ENCODE measurements at places on chromosomes 16 and 17.
A peak's percentile ranks its signal among the peaks of the same experiment; 100 is the strongest.

GRCh38 chr16:82882982-82883835 lies 256.4 kb downstream of the CDH13 start:
- DNase-seq, result no peak

GRCh38 chr17:34653511-34653910 lies 74.1 kb downstream of the TMEM132E start:
- DNase-seq, result no peak

GRCh38 chr16:12458591-12459358 lies 344.9 kb downstream of the CPPED1 start:
- no peak for DNase-seq

DNA sequence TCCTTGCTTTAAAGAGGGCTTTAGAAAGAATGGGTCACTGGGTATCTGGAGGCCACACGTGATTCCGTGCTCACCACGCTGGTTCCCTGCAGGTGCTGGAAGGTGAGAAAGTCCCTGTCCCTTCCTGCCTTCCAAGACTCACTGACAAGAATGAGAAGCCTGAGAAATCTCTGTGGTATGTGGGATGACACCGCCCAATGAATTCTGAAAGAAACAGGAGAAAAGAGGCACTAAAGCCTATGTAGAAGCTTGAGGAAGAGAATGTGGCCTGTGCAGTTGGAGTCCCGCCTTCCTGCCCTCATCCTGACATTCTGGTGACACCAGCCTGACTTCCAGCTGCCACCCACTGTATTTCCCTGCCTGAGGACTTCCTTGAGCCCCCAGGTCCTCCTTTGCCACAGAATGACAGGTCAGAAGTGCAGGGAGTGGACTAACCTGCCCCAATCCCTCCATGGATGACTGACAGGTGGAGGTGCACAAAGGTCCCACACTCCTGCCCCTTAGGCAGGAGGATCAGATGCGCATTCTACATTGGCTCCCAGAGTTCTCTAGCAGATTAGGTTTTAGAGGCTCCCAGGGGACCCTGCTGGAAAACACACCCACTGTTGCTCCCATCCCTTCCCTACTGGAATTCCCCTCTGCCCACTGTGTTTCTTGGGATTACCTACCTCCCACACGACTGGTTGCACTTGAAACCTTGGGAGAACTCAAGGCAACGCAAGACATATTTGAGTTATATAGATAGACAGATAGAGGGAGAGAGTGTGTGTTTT lies 38.6 kb upstream of the TENT4B start:
- DNase-seq, result no peak

DNA sequence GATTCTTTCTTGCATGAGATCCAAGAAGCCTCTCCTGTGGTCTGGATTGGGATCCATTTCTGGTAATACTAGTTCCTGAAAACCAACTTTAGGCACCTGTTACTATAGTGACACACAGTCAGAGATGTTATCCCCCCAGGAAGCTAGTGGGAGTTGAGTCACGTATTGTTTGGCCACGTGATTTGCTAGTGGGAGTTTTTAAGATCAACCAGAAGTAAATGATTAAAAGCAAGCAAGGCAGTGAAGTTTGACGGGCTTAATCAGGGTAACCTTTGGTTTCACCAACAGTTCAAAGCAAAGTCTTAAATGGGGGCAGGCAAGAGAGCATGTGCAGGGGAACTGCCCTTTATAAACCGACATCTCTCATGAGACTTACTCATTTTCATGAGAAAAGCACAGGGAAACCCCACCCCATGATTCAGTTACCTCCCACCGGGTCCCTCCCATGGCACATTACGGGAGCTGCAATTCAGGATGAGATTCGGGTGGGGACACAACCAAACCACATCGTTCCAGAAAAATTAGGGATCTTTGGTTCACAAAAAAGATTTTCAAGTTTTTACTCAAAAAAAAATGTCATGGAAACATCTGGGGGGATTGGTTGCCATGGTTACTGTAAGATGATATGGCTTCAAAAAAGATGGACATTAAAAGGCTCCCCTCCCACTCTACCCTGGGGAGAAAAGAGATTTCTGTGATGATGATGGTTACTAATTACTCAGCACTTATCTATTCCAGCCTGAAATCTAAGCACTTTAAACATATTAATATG lies 483.1 kb upstream of the ERCC4 start:
- DNase-seq, result no peak

GRCh38 chr16:50889276-50889675 lies 147.4 kb downstream of the CYLD start:
- DNase-seq, result no peak

DNA sequence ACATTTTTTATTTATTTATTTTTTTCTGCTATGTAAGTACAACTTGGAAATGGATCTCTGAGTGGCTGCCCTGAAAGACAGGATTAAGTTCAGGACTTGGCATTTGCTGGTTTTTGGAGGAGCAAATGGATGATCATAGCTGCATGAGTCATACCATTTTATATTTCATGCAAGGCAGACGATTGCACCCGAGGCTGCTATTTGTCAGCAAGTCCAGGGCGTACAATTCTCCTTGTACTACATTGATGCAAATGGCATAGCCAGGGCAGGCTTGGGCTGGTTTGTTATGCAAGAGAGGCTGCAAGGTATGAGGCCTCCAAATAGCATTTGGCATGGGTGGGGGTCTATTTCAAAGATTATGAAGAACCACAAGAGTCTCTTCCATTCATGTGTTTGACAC lies 81.2 kb upstream of the CACNG3 start:
- no peak for DNase-seq

DNA sequence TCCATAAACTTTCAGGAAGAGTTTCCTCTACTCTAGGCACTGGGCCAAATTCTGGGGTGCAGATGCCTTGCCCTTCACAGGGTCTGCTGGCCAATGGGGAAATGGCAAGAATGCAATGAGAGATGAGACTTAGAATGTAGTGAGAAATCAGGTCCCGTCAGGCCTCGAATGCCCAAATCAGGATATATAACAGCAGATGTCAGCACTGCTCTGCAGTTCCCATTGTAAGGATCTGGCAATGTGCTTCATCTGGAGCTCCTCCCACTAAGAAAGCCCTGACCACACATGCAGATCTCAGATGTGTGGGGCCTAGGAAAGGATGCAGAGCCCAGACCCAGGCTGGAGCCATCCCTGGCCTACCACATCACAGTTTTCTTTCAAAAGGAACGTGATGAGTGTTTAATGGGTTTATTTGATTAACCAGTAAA lies 13.9 kb upstream of the LPCAT2 start:
- DNase-seq, result no peak

GRCh38 chr17:65346166-65346565 lies 209.0 kb downstream of the RGS9 start:
- no peak for DNase-seq

DNA sequence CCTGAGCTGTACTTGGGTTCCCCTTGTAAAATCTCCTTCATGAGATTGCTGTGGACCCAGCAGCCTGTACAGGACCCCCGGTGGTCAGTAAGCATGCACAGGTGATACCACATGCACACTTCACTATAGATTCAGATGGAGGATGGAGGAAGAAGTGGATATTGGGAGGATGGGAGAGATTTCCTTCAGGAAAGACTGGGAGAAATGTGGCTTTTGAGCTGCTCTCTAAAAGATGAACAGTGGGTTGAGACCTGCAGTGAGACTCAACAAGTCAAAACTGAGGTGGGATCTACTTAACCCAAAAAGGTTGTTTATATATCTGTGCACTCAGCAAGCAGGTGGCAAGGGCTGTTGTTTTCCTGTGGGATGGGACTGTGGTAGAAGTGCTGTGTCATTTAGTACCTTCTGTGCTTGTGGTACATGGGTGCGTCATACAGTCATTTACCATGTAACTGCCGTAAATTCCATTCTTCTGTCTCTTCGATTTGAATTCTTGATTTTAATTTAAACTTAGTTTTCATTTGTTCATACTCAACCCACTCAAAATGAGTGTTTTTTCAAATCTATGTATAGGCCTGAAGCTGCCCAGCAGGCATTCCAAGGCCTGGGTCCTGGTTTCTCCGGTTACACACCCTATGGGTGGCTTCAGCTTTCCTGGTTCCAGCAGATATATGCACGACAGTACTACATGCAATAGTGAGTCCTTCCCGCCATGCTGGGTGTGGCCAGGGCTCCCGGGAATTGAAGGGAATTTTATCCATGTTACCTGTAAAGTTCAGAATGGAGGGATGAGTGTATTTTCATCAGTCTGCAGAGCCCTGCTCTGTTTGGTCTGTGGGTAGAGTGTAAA lies 6.9 kb downstream of the HERPUD1 start:
- no peak for DNase-seq

- no peak for DNase-seq
Observed at GRCh38 chr17:73533781-73534180, 110.5 kb downstream of the SDK2 start.

DNA sequence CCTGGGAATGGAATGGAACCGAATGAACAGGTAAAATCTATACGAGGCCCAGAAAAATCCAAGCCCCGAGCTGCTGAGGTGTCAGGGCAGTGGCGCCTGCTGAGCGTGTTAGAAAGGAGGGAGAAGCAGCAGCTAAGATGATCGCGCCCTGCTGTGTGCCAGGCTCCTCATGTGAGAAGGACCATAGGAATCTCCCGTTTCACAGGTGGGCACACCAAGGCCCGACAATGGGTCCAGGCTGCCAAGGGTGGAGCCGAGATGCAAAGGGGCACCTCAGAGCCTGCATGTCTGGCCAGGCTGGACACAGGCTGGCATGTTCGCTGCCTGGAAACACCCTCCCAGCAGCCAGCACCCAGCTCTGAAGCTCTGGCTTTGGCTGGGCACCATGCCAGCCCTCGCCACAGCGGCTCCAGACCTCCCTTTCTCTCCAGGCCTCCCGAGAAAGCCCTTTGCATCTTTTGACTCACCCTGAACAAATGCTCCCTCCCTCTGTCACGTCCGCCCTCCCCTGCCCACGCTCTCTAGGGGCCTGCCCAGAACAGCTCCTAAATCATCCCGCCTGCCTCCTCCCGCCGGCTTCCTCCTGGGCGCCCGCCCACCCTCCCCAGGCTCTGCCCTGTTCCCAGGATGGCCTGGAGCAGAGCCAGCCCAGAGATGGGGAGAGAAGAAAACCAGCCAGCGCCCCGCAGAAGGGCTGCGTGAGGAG lies 217.8 kb upstream of the GSE1 start:
- peak; percentile 85 for DNase-seq

DNA sequence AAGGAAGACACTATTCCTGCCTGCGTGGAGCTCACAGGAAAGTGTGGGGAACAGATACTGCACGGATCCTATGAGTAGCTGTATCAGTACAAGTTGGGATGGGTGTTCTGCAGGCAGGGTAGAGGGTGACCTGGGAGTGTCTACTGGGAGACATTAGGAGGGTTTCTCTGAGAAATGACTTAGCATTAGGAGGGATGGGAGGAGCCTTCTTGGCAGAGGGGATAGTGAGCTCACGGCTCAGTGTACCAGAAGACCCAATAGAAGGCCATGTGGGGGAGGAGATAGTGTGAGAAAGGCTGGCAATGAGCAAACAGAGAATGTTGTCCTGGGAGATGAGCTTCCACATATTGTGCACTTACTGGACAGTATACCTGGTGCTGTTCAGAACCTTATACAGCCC lies 109.1 kb downstream of the MSI2 start:
- no peak for DNase-seq

GRCh38 chr17:32673964-32674363 lies 187.2 kb downstream of the CDK5R1 start:
- DNase-seq, result no peak

DNA sequence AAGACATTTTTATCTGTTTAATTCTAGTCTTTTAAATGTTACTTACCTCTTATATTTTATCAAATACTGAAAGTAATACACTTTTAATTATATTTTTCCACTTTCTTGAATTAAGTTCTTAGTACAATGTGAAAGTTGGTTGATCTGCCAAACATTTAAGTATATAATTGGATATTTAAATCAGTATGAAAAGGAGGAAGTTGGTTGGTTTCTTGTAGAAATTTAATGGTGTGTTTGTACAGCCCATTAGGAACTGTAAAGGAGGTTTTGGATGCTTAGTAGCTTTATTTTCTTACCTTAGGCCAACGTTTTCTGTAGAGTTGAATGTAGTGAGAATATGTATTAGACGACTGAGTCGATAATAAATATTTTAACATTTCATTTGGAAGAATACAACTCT lies 5.4 kb downstream of the NFATC3 start:
- DNase-seq, result no peak

DNA sequence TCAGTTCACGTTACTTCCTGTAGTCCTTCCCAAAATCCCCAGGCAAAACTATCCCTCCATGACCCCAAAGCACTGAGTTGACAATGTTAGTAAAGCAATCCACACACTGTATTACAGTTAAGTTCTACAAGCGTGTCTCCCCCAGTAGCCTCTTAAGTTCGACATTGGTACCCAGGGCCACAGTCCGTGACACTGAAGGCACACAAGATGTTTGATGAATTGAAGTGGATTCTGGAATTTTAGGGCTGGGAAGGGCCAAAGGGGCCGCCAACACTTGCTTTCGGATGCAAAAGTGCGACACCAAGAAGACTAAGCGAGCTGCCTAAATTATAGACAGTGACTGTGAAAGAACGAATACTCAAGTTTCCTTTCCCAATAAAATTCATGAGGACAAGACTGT lies 1.5 kb downstream of the VPS35 start:
- DNase-seq, result no peak

DNA sequence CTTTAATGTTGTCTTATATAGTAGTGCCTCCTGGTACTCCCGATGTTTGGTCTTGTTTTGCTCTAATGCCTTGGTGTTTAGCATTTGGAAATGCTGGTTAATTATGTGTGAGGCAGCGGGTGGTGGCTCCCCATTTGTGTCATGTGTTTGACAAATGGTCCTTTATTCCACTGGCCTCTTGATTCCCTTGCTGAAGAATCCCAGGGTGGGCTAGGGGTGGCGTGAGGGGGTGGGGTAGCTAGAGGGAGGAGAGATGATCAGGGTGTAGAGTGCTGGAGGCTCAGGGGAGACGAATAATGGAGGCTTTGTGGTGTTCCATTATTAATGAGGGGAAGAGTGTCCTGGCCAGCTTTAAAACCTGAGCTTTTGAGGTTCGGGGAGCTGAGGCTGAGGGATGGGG lies 5.4 kb downstream of the DYNLL2 start:
- DNase-seq, result no peak

DNA sequence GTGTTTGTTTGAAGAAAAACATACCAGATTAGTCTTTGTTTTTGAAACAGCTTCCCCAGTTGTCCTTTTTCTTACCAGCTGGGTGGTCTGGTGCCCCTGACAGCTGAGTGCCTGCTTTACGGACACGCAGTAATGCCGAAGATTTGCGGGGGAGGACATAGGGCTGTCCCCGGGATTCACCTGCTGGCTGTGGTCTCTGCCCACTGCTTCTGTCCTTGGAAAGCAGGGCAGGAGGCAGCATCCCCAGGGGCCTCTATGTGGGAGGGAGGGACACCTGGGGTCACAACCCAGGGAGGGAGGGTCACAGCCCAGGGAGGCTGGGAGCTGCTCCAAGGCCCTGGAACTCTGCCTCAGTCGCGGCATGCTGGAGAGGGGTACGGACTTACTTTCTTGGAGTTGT lies 221.7 kb downstream of the NTN1 start:
- no peak for DNase-seq

All from T1000 (cell line).